RCC 7860 (cell line): ENCODE measurements at places on chromosomes 1 and 21.

DNA sequence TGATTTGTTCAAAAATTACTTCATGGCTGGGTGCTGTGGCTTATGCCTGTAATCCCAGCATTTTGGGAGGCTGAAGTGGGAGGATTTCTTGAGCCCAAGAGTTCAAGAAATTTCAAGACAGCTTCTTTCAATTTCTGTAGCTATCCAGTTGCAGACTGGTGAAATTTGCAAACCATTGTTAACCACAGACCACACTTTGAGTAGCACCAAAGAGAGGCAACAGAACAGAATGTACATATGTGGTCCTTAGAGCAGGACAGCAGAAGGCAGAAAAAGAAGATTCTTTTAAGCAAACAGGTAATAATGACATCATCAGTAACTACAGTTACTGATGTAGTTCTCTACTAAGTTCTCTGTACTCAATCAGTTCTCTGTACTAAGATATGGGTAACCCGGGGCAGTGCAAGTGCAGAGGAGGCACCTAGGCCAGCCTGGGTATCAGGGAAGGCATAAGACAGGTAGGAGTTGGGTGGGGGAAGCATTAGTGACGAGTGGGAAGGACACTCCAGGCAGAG, 5.5 kb upstream of the KLF17 start:
- no peak for DNase-seq

- no peak for DNase-seq
Measured at GRCh38 chr1:42145389-42145716, 7.9 kb upstream of the GUCA2B start.

DNA sequence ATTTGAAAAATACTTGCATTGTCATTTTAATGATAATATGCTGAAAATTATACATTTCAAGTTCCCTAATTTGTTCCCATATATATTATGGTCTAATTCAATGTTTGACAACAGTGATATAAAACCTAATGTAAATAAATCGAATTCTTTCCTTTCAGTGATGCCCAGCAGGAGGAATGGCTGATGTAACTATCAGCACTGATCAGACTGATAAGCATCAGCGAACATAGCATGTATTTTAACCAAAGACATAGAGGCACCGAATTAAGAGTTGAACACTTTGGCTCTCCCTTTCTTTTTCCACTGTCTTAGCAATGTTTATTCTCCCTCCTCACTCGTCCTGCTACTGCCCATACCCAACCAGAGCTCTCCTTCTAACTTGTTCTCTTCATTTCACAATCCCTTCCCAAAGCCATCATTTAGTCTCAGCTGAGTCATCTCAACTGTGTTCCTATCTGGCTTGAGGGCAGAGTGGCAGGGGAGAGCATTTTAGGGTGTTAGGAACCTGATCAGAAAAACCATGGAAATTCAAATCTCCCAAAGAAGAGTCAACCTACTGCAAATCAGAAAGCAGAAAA, 58.8 kb upstream of the C1orf115 start:
- DNase-seq, result no peak

GRCh38 chr1:49351768-49352167, 575.1 kb upstream of the BEND5 start:
- DNase-seq, result no peak

DNA sequence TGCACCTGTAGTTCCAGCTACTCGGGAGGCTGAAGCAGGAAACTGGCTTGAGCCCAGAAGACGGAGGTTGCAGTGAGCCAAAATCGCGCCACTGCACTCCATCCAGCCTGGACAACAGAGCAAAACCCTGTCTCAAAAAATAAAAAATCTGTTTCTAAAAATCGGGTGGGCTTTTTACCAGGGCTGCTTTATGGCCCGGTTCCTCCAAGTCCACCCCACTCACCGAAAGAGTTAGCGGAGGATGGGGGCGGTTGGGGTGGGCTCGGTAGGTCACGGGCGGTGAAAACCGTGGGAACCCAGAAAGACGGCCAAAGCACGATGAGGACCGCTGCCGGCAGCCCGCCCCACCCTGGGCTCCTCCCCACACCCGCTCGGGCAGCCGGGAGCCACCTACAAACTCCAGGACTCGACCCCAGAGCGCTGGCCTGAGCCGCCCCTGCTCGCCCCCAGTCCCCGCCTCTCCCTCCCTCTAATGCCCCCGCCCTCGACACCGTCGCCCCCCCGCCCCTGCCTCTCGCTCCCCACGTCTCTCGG, 846 bp upstream of the PER3 start:
- DNase-seq, result peak; percentile 45

DNA sequence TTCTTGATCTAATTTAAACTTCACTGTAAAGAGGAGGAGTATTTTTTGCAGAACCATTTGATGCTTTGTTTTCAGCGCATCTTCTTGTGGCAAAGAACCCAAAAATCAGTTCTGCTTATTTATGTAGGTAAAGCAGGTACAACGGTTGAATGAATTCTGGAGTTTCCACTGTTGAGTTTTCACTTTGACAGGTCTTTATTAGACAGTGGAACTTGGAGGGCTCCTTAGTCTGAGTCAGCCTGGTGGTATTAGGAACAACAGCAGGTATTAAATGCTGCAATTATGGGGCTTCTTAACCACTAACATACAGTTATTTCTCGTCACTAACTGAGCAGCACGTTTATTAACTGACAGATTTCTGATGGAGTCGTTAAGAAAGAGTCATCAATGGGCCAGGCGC, 1.2 kb downstream of the LRIG2 start:
- DNase-seq, result no peak

DNA sequence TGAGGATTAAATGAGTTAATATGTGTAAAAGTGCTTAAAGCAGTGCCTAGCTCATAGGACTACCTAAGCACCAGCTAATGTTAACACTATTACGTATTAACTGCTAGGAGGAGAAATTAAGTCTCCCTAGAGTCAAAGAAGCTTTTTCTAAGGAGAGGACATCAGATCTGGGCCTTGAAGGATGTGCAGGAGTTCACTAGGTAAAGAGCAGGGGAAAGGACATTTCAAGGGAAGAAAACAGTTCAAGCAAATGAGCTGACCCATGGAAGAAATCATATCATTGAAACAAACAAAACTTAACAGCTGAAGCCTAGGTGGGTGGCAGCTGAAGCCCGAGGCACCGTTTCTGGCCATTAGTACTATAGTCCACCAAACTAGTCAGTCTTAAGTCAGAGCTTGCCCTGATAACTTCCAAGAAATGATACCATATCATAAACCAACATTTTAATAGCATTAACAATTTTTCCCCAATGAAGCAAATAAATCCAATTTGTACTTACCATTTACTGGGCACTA, 46.7 kb downstream of the TRIT1 start:
- no peak for DNase-seq

- peak; percentile 28 for DNase-seq
Measured at GRCh38 chr1:115089420-115090185, at the start of gene TSPAN2. Gene TSPAN2 (minus strand): TSS chr1:115089503. CDS start chr1:115089432, 71 bp downstream.

DNA sequence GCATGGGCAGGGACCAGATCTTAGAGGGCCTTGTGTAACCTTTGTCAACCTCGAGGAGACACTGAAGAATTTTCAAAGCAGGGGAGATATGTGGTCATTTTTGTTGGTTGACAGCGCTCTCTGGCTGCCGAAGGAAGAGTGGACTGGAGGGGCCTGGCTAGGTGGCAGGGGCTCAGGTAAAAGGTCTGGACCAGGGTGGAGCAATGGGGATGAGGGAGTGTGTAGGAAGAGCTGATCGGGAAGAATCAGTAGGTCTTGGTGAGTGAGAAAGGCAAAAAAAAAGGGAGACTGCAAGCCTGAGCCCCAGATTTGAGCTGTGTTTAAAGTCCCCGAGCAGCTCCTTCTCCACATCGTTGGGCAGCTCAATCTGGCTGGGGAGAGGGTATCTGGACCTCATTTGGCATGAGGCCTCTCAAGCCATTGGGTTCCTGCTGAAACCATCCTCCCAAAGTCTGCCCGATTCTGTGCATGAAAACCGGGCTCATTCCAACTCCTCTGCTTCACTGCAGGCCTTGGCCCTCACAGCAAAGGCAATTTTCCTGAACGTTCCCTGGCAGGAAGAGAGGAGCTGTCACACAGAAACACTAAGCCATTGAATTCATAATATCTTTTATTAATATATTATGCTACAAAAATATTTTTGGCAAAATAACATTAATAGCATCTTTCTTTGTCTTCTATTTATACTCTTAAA, 237.1 kb downstream of the TRABD2B start:
- DNase-seq, result no peak

DNA sequence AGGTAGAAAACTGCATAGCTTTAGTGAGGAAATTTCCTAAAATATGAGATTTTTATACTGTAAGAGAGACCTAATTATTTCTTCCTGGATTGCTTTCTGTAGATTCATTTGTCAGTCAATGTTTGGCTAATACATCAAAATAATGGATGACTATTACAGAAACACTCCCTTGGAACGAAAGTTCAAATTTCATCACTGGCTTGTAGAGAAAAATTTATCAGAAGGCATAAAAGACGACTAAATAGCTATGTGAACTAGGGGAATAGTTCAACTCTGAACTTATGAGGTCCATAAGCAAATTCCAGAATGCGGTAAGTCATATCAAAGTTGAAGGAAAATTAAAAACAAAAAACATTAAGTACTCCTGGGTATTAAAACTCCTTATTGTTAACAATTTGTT, 36.0 kb downstream of the WNT2B start:
- peak; percentile 36 for DNase-seq

DNA sequence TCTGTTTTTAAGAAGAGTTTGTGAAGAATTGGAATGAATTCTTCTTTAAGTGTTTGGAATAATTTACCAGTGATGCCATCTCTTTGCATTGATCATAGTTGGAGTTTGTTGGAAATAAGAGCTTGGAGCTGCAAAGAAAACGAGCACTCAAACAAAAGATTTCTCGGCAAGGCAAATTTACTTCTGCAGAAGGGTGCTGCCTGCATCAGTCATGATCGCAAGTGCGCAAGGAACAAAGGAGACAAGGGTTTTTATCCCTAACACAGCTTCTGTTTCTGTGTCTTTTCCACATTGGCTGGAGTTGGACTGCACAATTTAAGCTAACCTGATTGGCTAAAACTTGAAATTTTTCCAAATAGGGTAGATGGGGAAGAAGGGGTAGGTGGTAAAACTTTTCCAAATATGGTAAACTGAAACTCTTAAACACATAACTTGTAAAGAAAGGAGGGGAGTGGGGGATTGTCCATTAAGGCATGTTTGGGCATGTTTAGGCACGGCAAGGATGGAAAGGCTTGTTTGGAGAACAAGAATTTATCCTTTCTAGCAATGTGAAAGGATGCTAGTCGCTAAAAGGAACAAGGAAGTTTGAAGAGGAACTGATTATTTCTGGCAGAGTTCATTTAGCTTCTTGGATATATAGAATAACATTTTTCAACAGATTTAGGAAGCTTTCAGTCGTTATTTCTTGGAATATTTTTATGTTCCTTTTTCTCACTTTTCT, 3.5 kb upstream of the AADACL4 start:
- DNase-seq, result no peak

DNA sequence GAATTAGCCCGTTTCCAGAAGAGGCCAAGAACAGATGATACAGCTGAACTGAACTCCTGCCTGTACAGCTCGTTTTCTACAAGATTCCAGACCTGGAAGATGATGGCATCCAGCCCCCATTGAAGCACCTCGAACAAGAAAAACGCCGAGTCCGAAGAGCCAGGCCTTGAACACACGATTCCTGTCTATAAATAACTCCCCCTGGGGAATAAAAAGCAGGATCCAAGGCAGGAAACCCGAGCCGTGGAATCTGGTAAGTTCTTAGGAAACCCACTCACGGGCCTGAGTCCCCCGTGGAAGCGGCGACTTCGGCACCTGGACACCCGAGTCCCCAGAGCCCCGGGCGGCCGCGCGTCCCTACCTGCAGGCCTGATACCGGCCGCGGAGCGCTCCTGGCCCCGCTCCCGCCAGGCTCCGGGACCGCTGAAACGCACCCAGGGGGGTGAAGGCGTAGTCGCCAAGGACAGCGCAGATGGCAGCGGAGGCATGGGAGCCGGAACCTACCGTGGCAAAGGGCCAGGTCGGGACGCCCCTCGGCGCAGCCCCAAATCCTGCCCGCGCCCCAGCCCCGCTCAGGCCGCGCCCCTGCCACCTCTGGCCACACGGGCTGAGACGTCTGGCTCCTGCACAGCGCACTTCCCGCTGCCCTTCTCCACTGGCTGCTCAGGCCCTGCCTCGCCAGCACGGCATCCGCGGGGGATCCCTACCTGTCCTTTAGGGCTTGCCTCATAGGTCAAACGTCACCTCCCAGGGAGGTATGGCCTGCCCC, 14.0 kb upstream of the HLCS start:
- DNase-seq, result no peak

DNA sequence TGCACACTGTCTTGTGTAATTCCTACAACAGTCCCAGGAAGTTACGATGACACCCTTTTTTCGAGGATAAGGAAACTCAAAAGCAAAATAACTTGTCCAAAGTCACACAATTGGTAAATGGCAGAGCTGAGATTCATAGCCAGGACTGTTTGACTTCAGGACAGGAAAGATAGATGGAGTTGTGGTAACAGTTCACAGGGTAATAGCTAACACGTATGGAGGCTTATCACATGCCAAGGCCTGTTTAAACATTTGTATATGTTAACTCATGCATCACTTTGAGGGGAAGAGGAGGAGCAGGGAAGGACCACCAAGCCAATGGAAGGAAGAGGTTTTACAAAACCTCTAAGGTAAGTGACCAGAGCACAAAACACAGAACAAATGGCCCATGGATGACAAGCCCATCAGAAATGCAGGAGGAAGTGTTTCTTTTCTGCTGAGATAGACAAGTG, 2.8 kb downstream of the DHCR24 start:
- peak; percentile 70 for DNase-seq

GRCh38 chr21:28615276-28615675, 377.4 kb downstream of the LTN1 start:
- DNase-seq, result peak; percentile 52

DNA sequence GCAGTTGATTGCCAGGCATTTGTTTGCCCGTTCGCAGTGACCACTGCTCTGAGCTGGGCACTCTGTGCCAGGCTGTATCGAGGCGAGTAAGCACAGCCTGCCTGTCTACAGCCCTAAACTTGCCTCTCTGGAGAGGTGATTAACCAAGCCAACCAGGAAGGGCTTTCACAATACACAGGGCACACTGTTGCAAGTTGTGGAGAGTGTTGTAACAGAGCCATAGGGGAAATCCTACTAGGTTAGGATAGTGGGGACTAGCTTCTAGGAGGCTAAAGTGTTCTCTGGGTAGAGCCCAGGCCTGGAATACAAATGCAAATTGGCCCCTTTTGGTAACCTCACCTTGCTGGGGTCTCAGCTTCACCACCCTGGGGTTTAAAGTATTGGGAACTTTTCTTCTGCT, 23.8 kb downstream of the PRDM2 start:
- no peak for DNase-seq

DNA sequence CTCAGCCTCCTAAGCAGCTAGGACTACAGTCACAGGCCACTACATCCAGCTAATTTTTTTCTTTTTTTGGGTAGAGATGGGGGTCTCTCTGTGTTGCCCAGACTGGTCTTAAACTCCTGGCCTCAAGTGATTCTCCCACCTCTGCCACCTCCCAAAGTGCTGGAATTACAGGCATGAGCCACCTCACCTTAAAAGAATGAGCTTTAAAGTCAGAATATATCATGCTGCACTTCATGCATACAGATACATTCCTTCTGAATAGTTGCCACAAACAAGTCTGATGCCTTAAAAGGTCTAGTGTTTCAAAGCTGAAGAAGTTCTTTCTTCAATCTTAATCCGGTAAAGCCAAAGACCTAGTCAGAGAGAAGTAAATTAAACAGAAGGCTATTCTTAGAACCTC, 23.8 kb upstream of the CPLANE2 start:
- peak; percentile 39 for DNase-seq

- DNase-seq, result no peak
Measured at GRCh38 chr1:25799935-25800702, at the start of gene SELENON. Gene SELENON (plus strand): TSS chr1:25800193. CDS start chr1:25800231, 38 bp downstream.
